Stimulated activated effector memory CD8-positive, alpha-beta T cell treated with anti-CD3 and anti-CD28 coated beads, Interleukin-12 subunit alpha, Interleukin-12 subunit beta, amount 100 ng/mL, for 72 hours (primary cell): ENCODE measurements at places on chromosomes 5 and 9.

GRCh38 chr9:137837345-137838278 is 40.0 kb upstream of the CACNA1B start:
- no peak for DNase-seq

DNA sequence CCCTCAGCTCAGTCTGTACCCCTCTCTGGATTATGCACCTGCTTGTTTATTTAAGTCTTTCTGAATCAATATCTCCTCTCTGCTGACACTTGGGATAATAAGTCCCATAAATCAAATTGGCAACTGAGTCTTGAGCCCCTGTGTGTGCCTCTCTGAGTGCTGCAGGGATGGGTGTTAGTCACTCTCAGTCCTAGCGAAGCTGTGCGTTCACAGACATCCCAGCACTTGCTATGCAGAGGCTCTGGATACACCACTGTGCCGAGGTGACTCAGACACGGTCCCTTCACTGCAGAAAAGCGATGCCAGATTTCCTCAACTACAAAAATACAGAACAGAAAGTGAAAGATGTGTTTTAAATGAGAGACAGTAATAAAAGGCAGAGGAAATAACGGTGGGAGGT is 4.1 kb upstream of the KCNMB1 start:
- DNase-seq = no peak

GRCh38 chr9:18920141-18921084 is 112.6 kb downstream of the SAXO1 start:
- DNase-seq = no peak

- DNase-seq = no peak
Observed at GRCh38 chr5:54186108-54186507, 124.3 kb downstream of the ARL15 start.

GRCh38 chr9:121450241-121450640 is 49.4 kb downstream of the GGTA1 start:
- DNase-seq = no peak

- no peak for DNase-seq
Observed at GRCh38 chr9:126617003-126617822, 3.5 kb downstream of the LMX1B start.

GRCh38 chr5:132797651-132798050 is 15.5 kb upstream of the SOWAHA start:
- DNase-seq = no peak

- DNase-seq = no peak
Observed at GRCh38 chr5:107564931-107565372, 105.8 kb downstream of the EFNA5 start.
